Stomach (tissue), 19 donors: ENCODE measurements at places on chromosomes 2 and 18. TPM values are rescaled to one million over a fixed set of nuclear protein-coding genes. Genes with fewer than 3 reads are reported as not detected.
A peak's percentile ranks its signal among the peaks of the same experiment; 100 is the strongest.

The OTOS gene
- total RNA-seq: not detected

The RAB6C gene
- total RNA-seq: not detected

The NEU4 gene
- 415 TPM for total RNA-seq

The C2orf49 gene
- total RNA-seq: 10.7 TPM

- no peak for DNase-seq
These were observed 2.2 kb upstream of the ATP5MC3 start for GRCh38 chr2:175183674-175184073.

DNA sequence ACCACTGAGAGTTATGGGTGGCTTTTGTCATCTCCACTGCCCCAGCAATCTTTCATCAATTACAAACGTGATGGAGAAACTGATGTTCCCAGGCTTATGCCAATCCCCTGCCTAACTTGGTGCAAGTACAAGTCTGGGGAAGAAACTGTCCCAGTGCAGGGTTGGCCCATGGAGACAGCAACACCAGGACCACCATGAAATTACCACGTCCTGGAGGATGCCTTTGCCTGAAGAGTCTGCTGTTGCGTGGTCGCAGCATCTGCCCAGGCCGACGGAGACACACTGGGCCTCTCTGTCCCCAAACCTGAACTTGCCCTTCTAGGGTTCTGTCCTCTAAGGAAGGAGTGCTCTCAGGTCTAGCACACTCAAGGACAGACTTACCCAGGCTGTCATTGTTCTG lies 496.8 kb upstream of the RAB6C start:
- no peak for DNase-seq

DNA sequence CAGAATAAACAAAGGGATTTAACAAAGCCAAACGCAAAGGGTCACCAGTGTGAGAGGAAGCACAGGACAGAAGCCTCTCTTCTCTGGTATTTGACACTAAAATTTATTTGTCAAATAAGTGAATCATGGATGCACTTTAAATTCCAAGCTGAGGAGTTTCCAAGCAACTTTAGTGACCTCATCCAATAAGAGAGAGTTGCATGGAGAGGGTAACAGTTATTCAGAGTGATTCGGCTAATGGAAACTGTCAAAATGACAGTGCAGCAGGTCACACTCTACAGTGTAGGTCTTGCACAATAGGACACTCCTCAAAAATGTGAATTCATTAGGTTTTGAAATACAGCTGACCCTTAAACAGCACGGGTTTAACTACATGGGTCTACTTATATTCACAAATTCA lies 103.9 kb upstream of the ACVR1C start:
- DNase-seq: no peak

DNA sequence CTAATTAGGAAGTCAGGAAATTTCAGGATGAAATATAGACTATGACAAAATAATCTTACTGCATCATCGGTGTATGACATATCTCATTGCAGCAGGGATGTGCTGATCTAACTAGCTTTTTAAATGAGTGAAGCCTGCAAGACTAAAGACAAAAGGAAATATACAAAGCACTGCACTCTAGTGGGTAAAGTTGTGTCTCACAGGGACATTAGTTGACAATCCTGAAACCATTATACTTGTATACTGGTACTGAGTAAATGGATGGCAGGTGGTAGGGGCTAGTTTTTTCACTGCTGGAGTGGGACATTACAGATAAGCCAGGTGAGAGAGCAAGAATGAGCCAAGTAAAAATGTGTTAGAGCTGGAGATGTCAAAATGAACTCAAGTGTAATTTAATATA lies 317.5 kb upstream of the RAB6C start:
- no peak for DNase-seq

DNA sequence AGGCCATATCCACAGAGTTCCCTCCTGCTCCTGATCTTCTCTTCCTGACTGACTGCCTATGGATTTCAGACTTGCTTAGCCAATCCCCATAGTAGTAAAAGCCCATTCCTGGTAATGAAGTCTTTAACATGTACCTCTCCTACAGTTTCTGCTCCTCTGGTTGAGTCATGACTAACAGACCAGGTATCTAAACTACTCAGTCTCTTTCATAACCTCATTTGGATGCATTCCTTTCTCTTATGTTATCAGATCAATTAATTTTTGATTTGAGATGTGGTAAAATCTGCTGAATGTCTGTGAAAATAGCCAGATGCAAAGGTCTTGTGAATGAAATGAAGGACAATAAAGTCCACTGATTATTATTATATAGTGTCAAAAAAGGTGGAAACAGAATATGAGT lies 198.0 kb downstream of the NBAS start:
- DNase-seq: no peak

DNA sequence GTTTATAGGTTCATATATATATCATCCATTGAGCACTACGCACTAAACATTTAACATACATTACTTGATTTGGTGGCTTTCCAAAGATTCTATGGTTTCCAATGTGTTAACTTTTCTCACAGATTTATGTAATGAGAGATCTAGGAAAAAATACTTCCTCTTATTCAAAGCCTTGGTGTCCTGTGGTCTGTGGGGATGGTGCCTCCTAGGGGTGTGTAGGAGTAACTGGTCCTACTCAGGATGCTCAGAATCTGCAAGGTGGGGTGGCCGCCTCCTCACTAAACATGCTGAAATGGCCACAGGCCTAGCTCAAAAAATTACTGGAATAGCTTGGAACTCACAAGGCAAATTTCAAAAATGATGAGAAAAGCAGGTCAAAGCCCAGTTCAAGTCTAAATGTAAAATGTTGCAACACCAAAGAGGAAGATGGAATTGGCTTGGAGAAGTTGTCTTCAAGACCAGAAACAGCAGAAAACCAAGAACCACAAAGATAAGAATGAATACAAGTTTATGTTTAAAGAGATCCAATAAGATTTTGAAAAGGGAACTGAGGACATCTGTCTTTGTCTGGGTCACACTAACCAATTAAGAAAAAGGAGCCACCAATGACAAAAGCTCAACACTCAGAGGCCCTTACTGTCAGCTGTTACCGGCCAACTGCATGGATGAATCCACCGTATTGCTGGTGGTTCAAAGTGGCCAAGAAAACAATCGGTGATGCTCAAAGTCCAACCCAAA lies 11.5 kb downstream of the GPR55 start:
- DNase-seq: peak; percentile 47
